Stimulated activated CD4-positive, alpha-beta T cell treated with anti-CD3 and anti-CD28 coated beads, TNF-alpha, amount 100 ng/mL, for 24 hours (primary cell): ENCODE measurements at places on chromosomes 5 and 9.

- no peak for DNase-seq
Observed at GRCh38 chr9:131459056-131459455, 43.7 kb upstream of the POMT1 start.

DNA sequence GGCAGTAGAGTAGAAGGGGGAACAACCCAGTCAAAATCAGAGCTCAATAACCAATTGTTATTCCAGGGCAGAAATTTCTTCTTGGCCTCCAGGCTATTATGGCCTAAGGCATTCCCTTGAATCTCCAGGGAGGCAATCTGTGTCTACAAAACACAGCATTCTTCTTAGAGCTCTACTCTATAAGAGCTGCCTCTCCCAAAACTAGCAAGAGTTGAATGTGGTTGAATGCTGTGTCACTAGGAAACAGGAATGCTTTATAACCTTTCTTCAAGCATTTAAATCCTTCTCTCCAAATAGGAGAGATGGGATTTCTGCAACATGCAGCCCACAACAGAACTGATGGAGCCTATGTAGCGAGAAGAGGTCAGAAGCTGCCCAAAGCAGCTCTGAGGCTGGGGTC lies 97.1 kb upstream of the APC start:
- no peak for DNase-seq

DNA sequence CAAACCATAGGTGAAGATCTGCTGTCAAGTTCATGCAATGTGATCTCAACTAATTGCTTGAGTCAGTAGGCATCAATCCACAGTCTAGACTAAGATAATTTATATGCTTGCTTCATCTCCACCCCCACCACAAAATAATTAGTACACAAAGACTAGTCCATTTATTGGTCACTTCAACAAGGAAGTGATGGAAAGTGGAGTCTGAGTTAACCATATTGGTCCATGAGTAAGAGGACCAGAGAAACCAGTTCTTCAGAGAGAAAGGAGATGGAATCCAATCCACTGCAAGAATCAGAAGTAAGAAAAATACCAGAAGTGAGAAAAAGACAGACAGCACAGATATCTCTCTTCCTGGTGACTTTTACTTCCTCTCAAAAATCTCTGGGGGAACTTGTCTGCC lies 366.5 kb downstream of the CHSY3 start:
- no peak for DNase-seq

GRCh38 chr9:84817038-84817437 lies 147.5 kb downstream of the NTRK2 start:
- no peak for DNase-seq

DNA sequence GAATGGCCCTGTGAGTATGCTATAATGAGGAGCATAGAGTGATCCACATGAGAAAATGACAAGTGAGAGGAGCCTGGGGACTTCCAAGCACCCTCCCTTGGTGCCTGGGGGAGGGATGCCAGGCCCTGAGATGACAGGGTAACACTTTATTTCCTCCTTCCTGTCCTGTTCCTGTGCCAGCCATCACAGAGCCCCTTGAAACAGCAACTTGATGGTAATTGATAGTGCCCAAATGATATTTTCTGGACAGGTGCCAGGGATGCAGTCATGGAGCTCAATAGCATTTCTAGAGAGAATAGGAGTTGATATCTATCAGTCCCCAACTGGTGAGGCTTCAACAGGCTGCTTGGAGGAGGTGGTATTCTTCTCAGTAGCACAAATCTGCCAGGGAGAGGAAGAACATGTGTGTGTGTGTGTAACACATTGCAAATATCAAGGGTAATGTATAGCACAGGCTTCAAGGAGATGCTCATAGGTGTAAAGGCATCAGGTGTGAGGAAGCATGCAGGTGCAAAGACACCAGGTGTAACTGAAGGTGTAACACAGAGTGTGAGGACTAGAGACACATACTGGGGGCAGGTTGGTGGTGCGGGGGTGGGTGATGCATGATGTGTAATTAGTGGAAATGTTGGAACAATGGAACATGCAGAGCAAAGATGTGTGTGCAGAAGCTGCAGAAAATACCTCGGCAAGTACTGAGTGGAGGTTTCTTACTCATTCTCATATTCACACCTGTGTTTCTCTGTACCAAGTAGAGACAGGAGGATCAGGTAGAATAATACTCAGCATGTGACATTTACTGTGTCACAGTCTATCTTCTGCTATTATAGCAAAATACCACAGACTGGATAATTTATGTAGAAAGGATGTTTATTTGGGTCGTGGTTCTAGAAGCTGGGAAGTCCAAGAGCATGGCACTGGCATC lies 18.1 kb upstream of the WWC1 start:
- DNase-seq: no peak

GRCh38 chr9:138020795-138021182 lies 143.2 kb downstream of the CACNA1B start:
- no peak for DNase-seq

GRCh38 chr9:124228516-124228915 lies 29.2 kb upstream of the NEK6 start:
- DNase-seq: no peak

DNA sequence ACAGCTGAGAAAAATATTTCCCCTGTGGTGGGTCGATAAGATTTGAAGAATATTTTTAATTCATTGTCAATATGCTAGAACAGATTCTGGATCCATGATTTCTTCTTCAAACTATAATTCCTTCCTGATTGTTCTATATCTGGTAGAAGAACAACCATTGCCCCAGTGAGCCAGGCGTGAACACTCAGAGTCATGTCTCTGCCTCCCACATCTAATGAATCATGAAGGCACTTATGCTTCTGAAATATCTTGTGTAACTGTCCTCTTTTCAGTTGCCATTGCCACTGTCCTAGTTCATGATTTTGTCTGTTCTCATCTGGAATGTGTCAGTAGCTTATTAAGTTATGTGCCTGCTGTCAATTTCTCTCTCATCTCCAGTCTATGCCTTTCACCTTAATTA lies 40.0 kb downstream of the GABRG2 start:
- no peak for DNase-seq

- no peak for DNase-seq
Observed at GRCh38 chr9:28542928-28543327, 969.6 kb upstream of the C9orf72 start.

DNA sequence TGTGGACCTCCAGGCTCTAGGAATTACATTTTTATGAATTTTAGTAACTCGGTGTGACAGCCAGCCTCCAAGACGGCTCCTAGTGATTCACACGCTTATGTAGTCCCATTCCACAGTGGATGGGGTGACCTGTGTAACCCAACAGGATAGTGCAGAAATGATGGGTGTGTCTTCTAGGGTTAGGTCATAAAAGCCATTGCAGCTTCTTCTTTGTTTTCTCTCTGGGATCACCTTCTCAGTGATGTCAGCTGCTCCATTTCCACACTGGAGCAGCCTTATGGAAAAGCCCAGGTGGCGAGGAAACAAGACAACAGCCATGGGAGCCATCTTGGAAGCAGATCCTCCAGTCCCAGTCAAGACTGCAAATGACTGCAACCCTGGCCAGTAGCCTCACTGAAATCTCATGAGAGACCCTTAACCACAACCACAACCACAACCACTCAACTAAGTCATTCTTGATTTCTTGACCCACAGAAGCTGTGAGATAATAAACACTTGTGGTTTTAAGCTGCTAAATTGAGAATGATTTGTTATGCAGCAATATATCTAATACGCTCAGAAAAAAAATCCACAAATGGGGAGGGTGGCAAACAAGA lies 5.1 kb upstream of the GNPDA1 start:
- DNase-seq: no peak

GRCh38 chr5:119250946-119251901 lies 104.6 kb upstream of the TNFAIP8 start:
- no peak for DNase-seq

GRCh38 chr5:77893225-77893860 lies 117.2 kb upstream of the TBCA start:
- no peak for DNase-seq

- DNase-seq: no peak
Observed at GRCh38 chr9:26219961-26220360, 541.7 kb upstream of the TUSC1 start.

DNA sequence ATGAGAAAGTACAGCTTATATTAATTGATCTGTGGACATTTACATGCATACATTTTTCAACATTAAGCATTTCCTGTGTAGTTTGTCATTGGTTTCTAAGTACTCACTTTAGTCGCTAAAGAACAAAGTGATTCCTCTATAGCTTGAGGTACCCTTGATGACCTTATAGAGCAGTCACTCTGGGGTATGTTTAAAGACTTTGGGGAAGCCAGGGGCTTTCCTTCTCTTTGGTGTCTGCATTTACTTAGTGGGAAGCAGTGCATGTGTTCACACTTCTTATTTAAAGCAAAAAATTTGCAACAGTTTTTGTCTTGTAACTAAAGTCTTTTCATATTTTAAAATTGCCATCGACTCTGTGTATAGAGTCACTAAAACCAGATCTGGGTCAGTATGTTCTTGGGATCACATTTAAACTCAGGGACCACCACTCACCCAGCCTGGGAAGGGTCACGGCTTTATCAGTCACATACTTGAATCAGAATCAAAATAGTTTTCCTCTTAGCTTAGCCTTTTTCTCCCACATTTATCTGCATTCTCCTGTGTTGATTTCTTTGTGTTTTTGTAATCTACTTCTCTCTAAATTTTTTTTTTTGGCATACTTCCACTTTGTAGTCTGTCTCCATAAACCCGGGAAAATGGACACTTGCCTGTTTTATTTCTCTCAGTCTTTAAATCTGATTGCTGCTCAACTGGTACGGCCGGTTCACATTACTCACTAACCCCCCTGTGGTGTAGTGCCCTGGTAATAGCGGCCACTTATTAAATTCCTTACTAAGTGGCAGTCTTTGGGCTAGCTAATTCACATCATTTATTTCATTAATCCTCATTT lies 143.9 kb upstream of the FBN2 start:
- no peak for DNase-seq

- no peak for DNase-seq
Observed at GRCh38 chr9:104293877-104294276, 199.8 kb downstream of the SMC2 start.

DNA sequence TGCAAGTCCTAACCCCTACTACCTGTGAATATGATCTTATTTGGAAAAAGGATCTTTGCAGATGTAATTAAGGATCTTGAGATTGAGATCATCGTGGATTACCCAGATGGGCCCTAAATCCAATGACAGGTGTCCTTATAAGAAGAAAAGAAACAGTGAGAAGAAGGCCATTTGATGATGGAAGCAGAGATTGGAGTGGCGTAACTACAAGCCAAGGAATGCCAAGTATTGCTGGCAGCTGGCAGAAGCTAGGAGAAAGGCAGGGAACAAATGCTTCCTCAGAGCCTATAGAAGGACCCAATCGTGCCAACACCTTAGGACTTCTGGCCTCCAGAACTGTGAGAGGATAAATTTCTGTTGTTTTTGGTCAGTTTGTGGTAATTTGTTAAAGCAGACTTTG lies 70.1 kb upstream of the PALM2AKAP2 start:
- no peak for DNase-seq

- no peak for DNase-seq
Observed at GRCh38 chr9:28853477-28853876, 1280.2 kb upstream of the C9orf72 start.
